Heart left ventricle (tissue), 16 donors: ENCODE measurements at places on chromosomes 4 and X.

DNA sequence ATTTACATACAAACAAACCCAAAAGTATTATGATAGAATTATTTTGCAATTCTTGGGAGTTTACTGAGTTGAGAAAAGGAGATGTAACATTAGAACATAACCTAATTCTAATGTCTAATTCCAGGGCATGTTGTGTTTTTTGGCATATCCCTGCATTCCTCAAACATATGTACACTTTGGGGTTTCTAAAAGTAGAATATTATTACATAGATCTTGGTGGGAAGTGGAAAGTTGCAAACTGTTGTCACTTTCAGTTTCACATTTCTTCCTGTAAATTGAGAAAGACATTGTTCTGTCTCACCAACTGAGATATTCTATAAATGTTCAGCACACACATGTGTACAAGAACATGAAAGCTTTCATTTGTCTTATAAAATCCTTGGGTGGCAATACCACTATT is 24.4 kb upstream of the GBA3 start:
- no peak for DNase-seq

- DNase-seq: no peak
Observed at GRCh38 chr4:188941524-188942119, 802.4 kb downstream of the TRIML1 start.

DNA sequence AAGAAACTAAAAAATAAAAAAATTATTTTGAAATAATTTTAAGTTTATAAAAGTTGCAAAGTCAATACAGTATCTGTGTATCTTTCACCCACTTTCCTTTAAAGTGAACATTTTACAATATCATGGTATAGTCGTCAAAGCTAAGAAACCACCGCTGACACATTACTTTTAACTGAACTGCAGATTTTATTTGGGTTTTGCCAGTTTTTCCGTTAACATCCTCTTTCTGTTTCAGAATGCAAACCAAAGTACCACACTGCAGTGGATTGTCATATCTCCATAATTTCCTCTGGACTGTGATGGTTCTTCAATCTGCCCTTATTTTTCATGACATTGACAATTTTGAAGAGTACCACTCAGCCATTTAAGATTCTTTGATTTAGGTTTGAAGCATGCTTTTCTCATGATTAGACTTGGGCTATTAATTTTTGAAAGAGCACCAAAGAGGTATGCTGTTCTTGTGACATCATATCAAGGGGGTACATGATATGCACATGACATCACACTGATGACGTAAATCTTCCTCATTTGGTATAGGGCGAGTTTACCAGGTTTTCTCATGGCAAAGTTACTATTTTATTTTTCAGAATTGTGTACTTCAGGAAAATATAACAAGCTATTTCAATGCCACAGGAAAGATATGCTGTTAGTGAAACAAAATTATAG is 3.6 kb upstream of the CXCL1 start:
- DNase-seq: no peak

- no peak for DNase-seq
Observed at GRCh38 chrX:46198858-46199257, 346.4 kb downstream of the ZNF674 start.

DNA sequence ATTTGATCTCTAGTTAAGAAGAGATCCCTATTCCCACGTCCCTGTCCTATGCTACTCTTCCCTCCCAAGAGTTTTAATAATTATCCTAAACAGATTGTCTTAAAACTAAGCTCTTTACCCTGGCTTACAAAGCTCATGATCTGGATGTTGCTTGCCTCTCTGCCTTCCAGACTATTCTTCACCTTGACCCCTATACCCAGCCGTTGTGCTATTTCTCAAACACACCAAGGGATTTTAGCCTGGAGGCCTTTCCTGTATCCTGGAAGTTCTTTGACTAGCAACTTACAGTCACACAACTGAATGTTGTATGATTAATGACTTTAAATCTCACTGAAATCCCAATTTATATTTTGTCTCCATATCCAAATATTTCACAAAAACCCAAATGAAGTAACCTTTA is 314.9 kb downstream of the ADGRL3 start:
- no peak for DNase-seq

- DNase-seq: no peak
Observed at GRCh38 chrX:118904218-118904617, 70.2 kb upstream of the LONRF3 start.

- DNase-seq: no peak
Observed at GRCh38 chrX:72399816-72400215, 94.1 kb upstream of the CITED1 start.

GRCh38 chr4:40333921-40334352 is 1.2 kb upstream of the CHRNA9 start:
- DNase-seq: no peak

GRCh38 chr4:121952290-121952689 is 430 bp upstream of the TRPC3 start:
- no peak for DNase-seq

GRCh38 chr4:33924239-33924638 is 2320.1 kb downstream of the ARAP2 start:
- no peak for DNase-seq

GRCh38 chr4:155966731-155967395 is 13.2 kb upstream of the CTSO start:
- no peak for DNase-seq

- DNase-seq: no peak
Observed at GRCh38 chr4:147207911-147208310, 262.2 kb upstream of the TTC29 start.

DNA sequence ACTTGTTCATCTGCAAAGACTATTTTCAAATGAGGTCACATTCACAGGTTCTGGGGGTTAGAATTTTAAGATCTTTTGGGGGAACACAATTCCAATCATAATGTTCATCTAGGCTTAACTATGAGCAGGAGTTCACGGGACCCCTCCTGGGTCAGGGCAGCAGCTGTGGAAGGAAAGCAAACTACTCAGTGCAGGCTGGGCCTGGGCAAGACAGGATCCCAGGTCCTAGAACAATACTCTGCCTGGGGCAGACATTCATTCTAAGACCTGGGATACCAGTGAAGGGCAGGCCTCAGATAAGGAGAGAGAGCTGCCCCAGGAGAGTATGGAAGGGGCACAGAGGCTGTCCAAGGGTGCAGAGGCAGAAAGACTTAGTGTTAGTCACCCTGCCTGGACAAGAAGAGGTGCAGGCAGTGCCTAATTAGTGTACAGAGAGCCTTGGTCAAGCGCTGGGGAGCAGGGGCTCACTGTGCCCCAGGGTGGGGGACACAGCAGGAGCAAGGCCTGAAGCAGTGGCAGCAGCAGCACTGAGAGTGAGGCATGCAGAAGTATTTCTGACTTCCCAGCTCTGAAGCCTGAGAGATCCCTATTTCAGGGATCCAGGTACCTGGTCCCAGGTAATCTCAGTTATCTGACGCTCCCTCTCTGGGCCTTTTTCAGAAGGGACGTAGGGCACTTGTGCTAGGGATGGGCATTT is 123.0 kb upstream of the MAMLD1 start:
- DNase-seq: no peak

DNA sequence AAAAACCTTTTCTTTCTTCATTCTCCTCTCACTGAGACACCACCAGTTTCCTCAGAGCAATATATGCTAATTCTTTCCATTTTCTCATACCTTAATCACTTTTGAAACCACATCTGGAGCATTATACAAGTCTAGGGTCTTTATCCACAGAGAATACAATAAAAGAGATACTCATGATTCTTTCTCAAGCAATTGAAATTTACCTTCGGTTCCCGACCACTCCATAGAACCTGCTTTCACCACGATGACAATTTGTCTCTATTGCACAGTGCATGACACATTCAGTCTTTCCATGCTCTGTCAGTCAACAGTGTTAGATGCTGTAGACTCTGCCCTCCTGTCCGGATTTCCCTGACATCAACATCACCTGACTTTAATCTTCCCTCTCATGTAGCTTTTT is 409.3 kb upstream of the NWD2 start:
- DNase-seq: no peak

DNA sequence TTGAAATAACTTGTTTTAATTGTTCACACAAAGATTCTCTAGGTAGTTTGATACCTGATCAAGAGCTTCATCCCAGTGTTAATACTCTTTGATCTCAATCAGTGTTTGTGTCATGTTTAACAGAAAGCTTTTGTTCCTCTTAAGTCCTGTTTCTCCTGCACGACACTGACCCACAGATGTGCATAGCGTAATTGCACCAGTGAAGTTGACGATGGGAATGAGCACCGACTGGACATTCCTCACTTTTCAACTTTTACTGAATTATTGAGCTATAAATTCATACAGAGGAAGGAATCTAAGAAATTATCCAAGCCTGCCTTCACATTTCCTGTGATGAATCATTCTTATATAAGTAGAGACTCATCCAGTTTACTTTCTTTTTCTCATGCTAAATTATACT is 878.7 kb upstream of the TENM3 start:
- no peak for DNase-seq

GRCh38 chr4:68581383-68582338 is 5.5 kb upstream of the UGT2B17 start:
- DNase-seq: no peak

GRCh38 chr4:98614662-98615061 is 43.7 kb downstream of the TSPAN5 start:
- DNase-seq: no peak

DNA sequence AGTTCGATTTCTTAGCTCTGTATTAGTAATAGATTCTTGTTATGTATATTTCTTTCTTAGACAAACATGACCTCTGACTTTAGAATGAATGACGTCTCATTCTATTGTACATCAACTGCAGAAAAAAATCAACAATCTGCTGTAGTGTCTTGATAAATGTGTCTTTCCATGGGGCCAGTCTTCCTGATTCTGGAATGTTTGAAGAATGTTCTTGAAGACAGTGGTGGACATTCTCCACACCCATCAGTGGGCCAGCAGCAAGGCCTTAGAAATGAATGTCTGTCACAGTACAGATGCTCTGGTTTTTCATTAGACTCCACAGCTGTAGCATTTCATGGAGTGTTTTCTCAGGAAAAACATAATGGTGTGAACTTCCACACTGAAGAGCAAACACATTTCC is 63.2 kb upstream of the FAM47B start:
- no peak for DNase-seq

- DNase-seq: no peak
Observed at GRCh38 chrX:72133851-72134546, 2.3 kb upstream of the RTL5 start.

GRCh38 chr4:41258783-41259182 is 2.1 kb downstream of the UCHL1 start:
- DNase-seq: no peak

DNA sequence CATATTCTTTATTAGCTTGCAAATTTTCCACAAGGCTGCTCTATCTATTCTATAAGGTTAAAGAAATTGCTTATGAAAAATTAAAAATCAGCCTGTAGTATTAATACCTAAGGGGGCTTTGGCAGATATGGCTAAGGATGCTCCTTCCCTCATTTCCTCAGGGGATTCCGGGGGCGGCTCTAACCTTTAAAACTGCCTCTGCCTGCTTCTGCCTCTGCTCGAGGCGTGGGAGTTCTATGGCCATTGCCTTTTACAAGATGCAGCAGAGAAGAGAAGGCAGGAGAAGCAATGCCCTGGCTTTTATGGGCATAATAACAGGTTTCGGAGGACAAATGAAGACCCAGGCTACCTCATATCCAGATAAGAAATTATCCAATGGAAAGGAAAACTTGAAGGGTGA is 8.6 kb upstream of the CDKN2AIP start:
- DNase-seq: no peak

GRCh38 chr4:2792711-2793585 is at the start of gene SH3BP2:
TSS of gene SH3BP2 (plus strand) at chr4:2793085. CDS start at chr4:2820618, 27,533 bp downstream.
- DNase-seq: peak; percentile 94

DNA sequence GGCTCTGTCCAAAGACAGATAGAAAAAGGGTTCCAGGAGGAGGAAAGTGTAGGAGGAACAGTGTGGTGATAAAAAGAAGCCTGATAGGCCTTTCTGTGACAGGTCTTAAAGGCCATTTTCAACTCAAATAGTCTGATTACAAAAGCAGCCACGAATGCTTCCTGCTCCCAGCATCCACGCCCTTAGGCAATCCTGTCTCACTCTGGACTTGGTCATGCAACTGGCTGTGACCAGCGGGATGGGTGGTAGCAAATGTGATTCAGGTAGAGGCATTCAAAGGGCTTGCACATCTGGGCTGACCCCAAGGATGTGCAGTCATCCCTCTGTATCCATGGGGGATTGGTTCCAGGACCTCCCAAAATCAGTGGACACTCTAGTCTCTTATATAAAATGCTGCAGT is 14.4 kb upstream of the SEPSECS start:
- DNase-seq: no peak

- DNase-seq: no peak
Observed at GRCh38 chr4:172802032-172802431, 366.6 kb upstream of the GALNT7 start.

GRCh38 chr4:62087706-62088105 is 887.6 kb downstream of the ADGRL3 start:
- DNase-seq: no peak

DNA sequence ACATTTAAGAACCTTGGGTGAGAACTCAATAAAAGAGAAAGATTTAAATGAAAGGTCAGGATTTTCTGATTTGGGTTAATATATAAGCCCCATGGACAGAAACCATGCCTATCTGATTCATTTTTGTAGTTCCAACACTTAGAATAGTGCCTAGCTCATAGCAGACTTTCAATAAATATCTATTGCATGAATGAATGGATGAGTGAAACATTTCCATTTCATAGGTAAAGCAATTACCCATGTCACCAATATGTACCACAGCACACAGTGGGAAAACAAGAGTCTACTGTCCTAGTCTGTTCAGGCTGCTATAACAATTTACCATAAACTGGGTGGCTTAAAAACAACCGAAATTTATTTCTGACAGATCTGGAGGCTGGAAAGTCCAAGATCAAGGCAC is 63.9 kb upstream of the PTPN13 start:
- DNase-seq: no peak

GRCh38 chrX:63739885-63740284 is 45.1 kb downstream of the ARHGEF9 start:
- DNase-seq: no peak

- peak; percentile 64 for DNase-seq
Observed at GRCh38 chrX:973010-973632, 239.3 kb downstream of the CRLF2 start.

- no peak for DNase-seq
Observed at GRCh38 chrX:17584248-17584681, 153.0 kb upstream of the SCML1 start.

DNA sequence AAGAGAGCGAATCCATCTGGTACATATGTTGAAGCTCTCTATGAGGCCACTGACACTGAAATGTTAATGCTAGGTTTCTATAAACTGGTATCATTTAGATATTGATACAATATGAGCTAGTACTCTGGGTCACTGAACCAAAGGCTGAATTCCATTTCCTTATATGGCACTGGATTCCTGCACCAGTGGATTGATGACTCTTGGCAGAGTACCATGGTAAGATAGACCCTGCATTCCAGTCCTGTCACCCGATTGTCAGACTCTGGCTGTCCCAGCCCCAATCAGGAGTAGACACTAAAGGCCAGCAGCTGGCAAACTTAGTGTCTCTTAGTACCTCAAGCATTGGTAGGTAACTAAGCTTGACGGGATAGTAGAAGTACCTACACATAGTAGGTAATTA is 44.0 kb upstream of the EOLA2 start:
- DNase-seq: no peak

DNA sequence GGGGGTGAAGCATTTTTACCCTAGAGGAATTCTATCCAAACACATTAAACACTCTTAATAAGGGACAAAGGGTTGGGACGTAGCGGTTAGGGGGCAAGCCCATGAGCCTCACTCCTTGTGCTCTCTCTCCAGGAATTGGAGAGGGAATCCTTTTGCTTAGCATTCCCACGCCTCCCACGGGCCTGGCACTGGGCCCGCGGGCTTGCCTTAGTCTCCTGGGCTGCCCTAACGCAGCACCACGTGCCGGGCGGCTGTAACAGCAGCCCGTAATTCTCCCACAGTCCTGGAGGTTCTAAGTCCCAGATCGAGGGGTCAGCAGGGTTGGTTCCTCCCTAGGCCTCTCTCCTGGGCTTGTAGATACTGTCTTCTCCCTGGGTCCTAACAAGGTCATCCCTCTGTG is 67.5 kb downstream of the TBL1X start:
- DNase-seq: peak; percentile 56
